ENCODE measurements at places on chromosomes 6 and 20.
A peak's percentile ranks its signal among the peaks of the same experiment; 100 is the strongest.

DNA sequence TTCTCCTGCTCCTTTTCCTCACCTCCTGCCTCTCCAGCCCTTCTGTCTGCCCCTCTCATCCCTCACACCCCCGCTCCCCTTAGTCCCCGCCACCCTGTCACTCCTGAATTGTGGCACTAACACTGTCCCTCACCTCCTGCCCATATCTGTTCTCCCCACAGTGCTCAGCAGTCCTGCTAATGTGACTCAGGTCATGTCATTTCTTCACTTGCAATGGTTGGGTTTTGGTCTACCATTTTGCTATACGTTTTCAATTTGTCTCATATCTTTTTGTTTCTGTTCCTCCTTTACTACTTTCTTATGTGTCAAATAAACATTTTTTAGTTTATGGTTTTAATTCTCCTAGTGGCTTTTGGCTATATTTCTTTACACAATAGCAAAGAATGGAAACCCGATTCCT is 1.3 kb upstream of the HLA-B start:
- DNase-seq, result no peak

DNA sequence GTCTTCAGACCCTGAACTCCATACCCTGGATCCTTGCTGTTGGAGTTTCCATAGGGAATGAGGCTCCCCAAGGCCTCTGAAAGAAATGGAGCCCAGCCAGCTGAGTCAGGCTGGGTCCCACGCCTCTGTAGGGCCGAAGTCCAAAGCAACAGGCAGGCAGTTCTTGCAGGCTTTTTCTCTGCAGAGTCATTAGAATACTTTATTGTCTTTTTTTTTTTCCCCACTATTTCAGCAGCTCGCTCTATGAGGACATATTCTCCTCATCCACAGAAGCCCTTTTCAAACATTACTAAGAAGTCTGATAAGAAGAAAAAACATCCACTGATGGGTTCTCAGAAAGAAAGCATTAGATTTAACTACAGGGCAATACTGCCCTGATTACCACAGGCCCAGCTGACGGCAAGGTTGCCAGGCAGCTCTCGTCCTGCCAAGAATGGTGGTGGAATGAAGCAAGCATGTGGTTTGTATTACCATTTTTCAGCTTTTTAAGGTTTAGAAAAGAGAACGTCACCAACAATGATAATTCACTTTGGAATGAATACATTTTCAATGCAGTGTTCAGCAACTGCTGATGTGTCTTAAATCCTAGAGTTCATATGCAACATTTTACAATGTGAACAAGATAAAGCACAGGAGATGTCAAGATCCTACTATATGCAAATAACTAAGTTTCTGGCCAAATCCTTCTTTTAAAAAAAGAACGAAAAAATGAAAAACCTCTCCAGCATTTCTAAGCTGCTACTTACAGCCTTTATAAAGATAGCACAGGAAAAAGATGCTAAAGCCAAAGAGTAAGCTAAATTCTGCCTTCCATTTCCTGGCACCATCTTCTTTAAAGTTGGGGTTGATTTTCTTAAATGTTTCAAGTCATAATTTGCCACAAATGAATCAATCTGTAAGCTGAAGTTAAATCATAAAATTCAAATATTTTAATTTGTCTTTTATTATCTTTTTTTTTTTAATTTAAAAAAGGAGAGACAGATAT is 223.6 kb upstream of the CITED2 start:
- peak; percentile 58 for DNase-seq

- DNase-seq, result no peak
Observed at GRCh38 chr6:5979650-5980420, 26.9 kb downstream of the NRN1 start.

GRCh38 chr6:107823047-107823557 is 1.0 kb downstream of the SCML4 start:
- DNase-seq, result no peak

DNA sequence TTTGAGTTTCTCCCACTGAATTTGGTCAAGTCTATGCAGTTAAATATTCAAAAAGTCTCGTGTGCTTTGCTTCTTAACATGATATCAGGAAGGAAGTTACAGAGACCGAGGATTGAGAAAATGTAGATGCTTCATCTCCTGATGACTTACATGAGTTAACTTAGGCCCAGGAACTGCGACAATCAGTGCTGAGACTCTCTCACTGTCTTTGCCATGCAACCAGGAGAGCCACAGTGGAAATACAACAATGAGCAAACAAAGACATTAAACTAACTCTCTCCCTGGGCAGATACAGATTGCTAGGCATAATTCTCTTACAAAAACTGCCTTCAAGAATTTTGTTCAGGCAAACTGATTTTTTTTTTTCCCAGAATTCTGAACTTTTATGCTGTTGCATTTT is 440.6 kb upstream of the EPHA7 start:
- DNase-seq, result no peak

DNA sequence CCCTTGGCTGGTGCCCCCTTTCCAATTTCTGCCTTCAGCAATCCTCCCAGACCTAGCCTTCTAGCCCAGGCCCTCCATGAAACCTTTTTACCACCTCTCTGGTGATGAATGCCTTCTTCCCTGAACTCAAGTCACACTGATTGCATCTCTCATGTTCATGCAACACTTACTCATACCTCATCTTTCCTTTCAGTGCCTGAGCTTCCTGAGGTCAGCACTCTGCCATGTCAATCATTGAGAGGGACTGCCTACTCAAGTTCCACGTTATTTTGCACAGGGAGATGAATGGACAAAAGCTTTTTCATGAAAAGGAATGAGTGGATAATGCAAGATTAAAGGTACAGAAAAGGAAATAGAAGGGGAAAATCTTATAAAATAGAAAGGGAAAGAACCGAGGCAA is 60.1 kb upstream of the PLEKHG1 start:
- no peak for DNase-seq

DNA sequence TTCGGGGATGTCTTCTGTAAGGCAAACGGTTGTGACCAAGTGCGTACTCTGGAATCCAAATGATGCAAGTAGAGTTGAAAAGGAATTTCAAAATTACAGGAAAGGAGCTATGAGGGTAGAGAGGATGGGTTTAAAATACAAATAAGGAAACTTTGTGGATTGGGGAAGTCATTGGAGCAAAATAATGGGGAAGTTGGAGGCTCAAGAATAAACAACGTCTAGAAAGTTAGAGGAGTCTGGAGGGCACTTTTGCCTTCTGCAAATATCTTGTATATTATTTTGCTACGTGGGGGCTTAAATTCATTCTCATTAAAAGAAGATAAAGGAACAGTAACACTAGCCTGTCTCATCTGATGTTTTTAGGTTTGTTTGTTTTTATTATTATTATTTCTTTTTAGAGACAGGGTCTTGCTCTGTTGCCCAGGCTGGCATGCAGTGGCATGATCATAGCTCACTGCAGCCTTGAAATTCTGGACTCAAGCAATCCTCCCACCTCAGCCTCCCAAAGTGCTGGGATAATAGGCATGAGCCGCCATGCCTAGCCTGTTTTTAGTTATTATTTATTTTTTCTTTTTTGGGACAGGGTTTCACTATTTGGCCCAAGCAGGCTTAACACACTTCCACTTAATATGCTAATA is 55.0 kb upstream of the TNFAIP3 start:
- DNase-seq, result no peak

DNA sequence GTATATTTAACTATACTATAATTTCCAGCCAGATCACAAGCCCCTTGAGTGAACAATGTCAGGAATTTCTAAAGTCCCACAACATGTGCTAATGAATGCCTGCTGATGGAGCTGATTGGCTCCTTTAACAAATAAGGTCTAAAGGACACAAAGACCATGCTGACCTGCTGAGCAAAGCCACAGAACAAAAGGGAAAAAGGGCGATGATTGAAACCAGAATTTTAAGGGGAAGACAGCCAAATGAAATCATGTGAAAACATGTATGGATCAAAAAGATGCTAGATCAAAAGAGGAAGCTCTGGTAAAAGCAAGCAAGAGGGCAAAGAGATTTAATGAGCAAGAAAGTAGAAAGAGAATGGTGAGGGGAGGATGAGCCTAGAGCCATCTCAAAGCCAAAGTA is 105.6 kb downstream of the DCDC2 start:
- DNase-seq, result no peak

GRCh38 chr6:87714093-87714842 is 12.2 kb upstream of the AKIRIN2 start:
- no peak for DNase-seq

GRCh38 chr6:37011656-37012378 is 6.4 kb downstream of the FGD2 start:
- DNase-seq, result no peak

- no peak for DNase-seq
Observed at GRCh38 chr6:143505537-143505936, 6.0 kb downstream of the FUCA2 start.

GRCh38 chr20:44644230-44644617 is 7.3 kb downstream of the ADA start:
- no peak for DNase-seq

DNA sequence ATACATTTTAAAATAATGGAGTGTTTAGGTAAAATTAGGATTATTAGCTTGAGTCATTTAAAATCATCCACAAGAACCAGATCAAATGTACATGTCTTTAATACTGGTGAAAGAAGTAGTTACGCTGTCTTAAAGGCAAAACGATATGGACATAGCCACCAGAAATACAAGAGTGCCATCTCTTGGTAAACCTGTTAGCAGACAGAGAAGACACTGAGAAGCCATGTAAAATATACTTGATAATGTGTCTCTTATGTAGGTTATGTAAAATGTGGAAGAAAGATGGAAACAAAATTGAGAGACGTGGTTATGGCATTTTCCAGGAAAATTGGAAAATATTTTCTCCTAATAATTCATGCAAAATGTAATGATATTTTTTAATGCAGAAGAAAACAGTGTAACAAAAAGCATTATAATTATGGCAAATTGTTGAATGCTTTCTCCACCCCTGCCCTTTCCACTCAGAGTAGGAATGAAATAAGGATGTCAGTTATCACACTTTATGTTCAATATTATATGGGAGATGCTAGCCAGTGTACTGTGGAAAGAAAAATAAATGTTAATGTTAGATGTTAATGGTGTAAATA is 12.2 kb upstream of the SLC17A2 start:
- no peak for DNase-seq

GRCh38 chr20:58025233-58025632 is 203.2 kb downstream of the ANKRD60 start:
- no peak for DNase-seq

DNA sequence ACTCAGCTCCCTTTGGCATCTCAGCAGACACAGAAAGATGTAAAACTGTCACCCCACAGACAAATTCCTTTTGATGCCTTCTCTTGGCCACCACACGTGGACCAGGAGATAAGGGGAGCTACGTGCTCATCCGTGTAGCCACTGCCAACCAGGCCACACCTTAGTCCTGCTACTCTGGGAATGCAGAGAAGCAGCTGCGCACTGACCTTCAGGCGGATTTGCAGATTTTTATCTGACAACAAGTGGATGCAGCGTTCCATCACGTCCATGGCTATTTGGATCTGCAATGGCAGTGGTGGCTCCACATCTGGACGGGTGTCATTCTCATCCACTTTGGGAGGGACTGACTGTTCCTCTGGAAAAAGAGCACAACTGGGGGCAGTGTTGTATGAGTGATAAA is 30.8 kb downstream of the TTI1 start:
- DNase-seq, result no peak

GRCh38 chr20:43408848-43409576 is 48.7 kb upstream of the SRSF6 start:
- DNase-seq, result no peak

DNA sequence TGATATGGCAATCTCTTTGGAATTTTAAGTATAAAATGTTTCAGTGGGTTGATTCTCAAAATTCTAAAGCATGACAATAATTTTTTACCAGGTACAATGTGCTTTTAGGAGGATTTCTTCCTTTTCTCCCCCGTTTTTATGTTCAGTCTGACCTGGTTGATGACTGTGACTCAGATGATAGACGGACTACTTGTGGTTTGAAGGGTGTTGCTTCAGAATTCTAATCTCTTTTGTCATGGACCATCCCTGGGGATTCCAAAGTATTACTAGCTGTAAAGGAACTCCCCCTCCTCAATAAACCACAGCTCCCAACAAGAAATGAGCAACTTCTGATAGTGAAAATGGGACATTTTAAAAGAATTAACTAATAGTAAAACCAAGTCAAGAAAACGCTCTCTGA is 34.9 kb upstream of the TNFAIP3 start:
- no peak for DNase-seq

DNA sequence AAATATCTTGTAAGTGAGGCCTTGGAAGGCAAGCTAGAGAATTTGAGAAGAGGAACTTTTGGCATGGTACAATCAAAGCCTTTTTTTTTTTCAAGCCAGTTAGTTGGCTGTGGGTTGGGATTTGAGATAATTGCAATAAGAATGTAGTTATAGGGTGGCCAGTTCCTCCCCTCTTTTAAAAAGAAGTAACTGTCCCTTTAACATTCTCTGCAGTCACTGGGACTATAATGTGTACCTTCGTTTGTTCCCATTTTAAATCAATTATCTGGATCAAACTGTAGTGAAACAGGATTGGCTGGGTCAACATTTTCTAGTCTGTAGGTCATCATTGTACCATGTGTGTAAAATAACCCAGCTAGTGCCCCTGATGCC is 212.3 kb upstream of the LAMP5 start:
- no peak for DNase-seq

DNA sequence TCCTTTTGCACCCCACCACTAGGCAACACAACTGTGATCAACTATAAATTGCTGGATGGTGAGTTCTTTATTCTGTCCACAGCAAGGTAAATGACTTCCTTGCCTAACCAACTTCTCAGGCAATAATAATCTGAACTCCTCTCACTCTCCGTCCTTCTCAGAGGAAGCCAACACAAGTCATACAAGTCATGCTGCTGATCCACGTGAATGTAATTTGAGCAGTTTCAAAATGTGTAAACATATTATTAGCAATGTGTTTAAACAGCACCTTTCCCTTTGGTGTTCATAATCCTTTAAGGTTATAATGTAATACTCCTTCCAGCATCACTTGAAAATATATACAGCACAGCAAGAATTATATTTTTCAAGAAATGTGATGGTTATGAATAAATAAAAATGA is 127.9 kb downstream of the QRSL1 start:
- no peak for DNase-seq

- DNase-seq, result no peak
Observed at GRCh38 chr20:33377366-33377765, 24.0 kb downstream of the CDK5RAP1 start.

DNA sequence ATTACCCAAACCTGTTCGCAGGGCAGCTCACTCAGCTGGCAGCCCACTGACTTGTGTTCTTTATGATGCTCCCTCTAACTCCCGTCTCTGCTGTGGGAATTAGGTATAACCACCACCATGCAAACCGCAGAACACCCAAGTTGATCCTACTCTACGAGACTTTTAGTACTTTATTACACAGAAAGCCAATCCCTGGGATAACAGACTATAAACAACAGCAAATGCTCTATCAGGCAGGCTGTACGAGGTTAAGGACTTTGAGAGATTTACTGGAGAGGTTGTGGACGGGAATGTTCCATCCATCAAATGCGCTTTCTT is 241.1 kb downstream of the FOXC1 start:
- DNase-seq, result no peak

- no peak for DNase-seq
Observed at GRCh38 chr6:63584125-63584514, 11.8 kb downstream of the LOC128125822 start.

DNA sequence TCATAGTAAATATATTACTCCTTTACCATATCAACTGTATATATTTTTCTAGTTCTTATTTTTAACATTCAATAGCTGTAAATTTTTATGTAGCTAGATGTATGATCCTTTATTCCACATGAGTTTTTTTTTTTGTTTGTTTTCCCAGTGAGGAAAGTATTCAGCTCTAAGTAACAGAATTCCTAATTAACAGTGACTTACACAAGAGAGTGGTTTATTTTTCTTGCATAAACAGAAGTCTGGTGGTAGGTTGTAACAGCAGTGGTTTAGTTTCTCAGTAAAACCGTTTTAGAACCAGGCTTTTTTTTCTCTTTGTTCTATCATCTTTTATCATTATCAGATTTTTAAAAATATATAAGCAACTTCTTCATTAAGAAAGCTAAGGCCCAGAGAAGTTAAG is 116.9 kb upstream of the FLRT3 start:
- DNase-seq, result no peak

Data from lower lobe of right lung (tissue), 2 donors.